A549 (cell line): ENCODE measurements at places on chromosomes 16 and 17.

GRCh38 chr17:36673637-36674277 lies 72.4 kb downstream of the MRM1 start:
- no peak for DNase-seq

DNA sequence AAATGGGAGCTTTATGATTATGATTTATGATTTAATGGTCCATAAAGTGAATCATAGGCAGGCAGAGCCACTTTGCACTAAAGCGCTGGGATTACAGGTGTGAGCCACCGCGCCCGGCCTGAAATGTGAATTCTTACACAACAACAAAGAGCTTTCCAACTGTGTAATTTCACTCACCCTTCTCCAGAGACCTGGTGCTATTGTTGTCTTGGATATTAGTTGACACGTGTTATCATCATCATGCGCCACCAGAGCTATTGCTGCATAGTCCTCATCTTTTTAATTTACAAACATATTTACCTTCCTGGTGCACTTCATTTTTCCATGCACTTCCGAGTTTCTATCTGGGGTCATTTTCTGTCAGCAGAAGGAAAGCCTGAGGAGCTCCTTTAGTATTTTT lies 4.8 kb upstream of the UTS2R start:
- DNase-seq: no peak

- DNase-seq: no peak
These were observed 23.5 kb upstream of the DHRS13 start for GRCh38 chr17:28926366-28926765.

DNA sequence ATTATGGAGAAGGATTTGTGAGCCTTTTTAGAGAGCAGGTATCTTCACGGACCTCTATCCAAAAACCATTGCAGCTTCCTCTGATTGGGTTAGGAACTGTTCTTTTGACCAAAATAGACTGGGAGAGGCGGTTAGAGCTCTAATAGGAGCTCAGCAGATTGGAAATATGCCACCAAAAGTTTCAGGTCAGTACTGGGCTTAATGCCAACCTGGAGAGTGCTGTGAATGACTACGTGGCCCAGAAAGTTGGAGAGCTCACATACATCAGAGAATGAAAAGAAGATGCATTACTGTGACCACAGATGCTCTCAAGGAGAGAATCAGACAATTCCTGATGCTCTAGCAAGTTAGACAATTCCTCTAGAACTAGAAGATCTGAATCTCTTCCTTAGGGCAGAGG lies 86.5 kb downstream of the ABCA8 start:
- no peak for DNase-seq

- DNase-seq: no peak
These were observed 37.2 kb downstream of the TENT4B start for GRCh38 chr16:50190292-50190691.
